ENCODE measurements at places on chromosomes 1 and 21. TPM values are rescaled to one million over a fixed set of nuclear protein-coding genes. Genes with fewer than 3 reads are reported as not detected.

DNA sequence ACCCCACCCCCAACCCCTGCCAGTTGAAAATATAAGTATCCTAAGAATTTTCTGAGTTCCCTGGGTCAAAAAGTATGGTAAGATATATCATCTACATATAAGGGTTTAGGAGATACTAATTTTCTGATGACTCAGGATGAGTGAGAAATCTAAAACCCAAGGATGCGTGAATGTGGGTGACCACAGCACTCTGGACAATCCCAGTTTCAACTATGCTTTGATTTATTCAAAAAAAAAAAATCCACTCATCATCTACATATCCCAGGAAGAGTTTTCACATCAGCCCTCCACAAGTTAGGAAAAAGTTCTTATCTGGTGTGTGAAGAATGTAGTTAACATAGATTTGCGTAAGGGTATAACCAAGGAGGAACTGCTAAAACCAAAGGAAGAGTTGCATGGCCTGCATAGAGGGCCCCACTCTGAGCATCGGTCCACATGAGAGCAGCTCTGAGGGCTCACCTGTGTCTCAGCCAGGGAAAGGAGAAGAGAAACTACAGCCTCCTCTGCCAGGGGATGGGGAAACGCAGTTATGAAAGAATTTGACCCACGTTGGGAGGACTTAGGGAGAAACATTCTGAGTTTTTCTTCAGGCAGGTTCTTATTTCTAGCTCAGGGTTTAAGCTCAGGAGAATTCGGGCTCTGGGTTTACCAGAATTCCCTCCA lies 18.8 kb downstream of the LAMB3 start:
- no peak for DNase-seq

GRCh38 chr1:229874136-229874535 lies 192.9 kb upstream of the GALNT2 start:
- no peak for DNase-seq

DNA sequence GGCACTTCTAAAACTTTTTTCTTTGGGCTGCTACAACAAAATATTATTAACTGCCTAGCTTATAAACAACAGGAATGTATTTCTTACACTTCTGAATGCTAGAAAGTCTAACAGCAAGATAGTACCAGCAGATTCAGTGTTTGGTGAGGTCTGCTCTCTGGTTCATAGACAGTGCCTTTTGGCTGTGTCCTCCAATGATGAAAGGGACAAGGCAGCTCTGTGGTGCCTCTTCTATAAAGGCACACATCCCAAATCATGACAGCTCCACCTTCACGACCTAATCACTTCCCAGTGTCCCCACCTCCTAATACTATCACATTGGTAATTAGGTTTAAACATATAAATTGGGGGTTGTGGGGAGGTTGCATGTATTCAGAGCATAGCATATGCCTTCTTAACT lies 9.5 kb downstream of the CFH start:
- DNase-seq = no peak

- peak; percentile 51 for DNase-seq
Observed at GRCh38 chr1:25624156-25624555, 7.6 kb downstream of the MAN1C1 start.

GRCh38 chr1:223217781-223218180 lies 74.7 kb upstream of the TLR5 start:
- no peak for DNase-seq

GRCh38 chr1:109765483-109765815 lies 1.7 kb upstream of the EPS8L3 start:
- DNase-seq = no peak

- no peak for DNase-seq
Observed at GRCh38 chr21:34736116-34736874, 67.5 kb downstream of the CLIC6 start.

- DNase-seq = no peak
Observed at GRCh38 chr1:8873506-8874229, 4.8 kb downstream of the ENO1 start.

DNA sequence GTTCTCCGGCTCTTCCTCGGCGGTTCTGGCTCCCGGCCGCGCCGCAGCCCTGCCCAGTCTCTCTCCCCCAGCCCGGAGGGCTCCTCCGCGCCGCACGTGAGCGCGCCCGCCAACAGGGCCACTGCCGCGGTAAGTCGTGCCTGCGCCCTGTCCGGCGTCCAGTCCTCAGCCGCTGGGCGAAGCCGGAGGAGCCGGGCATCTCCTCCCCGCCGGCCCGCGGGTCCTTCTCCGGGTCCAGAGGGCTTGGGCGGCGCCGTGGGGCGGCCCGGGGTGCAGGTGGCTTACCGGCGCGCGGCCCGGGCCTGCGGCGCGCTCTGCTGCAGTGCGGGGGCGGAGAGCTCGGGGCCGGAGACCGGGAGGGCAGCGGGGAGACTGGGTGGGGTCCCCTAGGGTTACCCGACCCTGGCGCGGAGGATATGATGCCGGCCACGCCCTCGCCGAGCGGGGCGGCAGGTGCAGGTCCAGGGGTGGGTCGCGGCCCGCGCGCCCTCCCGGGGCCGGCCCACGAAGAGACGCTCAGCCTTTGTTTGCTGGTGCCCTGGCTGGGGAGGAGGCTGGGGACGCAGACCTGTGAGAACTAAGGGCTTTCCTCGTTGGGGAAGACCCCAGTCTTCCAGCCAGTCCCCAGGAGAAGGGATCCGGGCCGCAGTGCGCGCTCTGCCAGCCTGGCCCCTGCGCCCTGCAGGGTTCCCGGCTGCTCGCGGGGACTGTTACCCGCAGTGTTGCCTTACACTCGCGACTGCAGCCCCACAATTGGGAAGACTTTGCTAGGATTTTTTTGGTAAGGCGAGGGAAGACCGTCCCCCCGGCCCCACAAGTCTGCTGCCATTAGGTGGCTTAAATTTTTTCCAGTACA lies at the start of gene DOP1B:
TSS of gene DOP1B (plus strand) at position 10 of the 856 bp plus-strand sequence. CDS start 7,910 bp downstream, outside the sequence.
- no peak for DNase-seq

- no peak for DNase-seq
Observed at GRCh38 chr1:234976861-234977680, 151.6 kb downstream of the TOMM20 start.

- DNase-seq = no peak
Observed at GRCh38 chr1:247417831-247418230, 1.9 kb downstream of the NLRP3 start.

DNA sequence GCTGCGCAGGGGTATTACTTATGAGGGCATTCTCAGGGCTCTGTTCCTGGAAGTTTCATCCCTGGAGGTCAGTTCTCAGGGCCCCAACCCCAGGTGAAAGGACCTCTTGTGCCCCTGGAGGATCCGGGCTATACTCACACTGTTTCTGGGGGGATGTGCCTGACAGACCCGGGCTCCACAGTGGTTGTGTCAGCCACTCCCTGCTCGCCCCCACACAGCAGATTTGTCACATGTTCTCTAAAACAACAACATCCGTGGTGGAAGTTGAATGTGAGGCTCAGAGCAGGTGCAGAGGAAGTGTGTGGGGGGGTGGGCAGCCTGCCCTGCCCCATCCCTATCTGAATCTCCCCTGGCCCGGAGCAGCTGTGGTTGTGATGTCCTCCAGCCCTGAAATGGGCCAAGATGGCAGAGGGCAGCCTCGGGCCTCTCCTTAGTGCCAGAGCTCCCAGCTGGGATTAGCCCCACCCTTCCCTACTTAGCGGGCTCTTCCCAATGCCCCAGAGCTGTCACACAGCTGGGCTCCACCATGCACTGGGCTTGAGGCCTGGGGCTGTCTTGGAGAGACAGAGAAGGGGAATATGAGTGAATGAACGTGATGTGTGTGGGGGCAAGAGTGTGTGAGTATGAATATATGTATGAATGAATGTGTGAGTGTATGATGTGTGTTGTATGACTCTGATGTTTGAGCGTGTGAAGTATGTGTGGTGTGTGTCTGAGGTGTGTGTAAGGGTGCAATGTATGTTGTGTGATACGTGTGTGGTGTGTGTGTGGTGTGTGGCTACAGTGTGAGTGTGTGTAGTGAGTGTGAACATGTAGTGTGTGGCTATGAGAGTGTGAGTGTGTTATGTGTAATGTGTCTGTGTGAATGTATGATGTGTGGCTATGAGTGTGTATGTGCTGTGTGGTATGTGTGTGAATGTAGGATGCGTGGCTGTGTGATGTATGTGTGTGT lies 1.5 kb upstream of the FCMR start:
- peak; percentile 55 for DNase-seq

COL11A1 gene
- not detected for total RNA-seq

CR1 gene
- 4.1 TPM for total RNA-seq

CD160 gene
- not detected for total RNA-seq

DNAJC6 gene
- total RNA-seq = 4.6 TPM

GJA8 gene
- total RNA-seq = not detected

B3GALT5 gene
- not detected for total RNA-seq

BCL2L15 gene
- total RNA-seq = 1.3 TPM

KRTAP19-8 gene
- not detected for total RNA-seq

S100A7A gene
- total RNA-seq = not detected

AADACL3 gene
- total RNA-seq = not detected

CLEC20A gene
- not detected for total RNA-seq

All from naive thymus-derived CD8-positive, alpha-beta T cell (primary cell).